AG20443 (cell line): ENCODE measurements at places on chromosomes 16 and 17.

DNA sequence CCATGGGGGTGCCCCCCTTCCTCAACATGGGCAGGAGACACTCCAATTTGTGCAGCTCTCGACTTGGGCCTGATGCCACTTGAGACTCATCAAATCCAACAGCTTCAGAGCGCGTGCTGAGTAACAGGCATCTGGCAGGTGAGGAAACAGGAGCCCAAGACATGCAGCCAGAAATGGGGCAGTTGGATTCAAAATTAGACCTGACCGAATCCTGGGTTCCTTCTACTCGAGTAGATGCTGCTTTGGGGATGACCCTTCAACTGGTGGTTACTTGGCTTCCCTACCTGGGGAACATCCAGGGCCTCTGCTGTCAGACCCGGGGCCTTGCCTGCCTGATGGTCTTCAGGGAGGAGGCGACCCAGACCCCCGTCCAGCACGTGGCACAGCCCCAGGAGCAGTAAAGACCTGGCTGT lies 488 bp upstream of the NTN3 start:
- no peak for DNase-seq

GRCh38 chr17:77722366-77722765 lies 236.1 kb upstream of the TNRC6C start:
- DNase-seq, result no peak

DNA sequence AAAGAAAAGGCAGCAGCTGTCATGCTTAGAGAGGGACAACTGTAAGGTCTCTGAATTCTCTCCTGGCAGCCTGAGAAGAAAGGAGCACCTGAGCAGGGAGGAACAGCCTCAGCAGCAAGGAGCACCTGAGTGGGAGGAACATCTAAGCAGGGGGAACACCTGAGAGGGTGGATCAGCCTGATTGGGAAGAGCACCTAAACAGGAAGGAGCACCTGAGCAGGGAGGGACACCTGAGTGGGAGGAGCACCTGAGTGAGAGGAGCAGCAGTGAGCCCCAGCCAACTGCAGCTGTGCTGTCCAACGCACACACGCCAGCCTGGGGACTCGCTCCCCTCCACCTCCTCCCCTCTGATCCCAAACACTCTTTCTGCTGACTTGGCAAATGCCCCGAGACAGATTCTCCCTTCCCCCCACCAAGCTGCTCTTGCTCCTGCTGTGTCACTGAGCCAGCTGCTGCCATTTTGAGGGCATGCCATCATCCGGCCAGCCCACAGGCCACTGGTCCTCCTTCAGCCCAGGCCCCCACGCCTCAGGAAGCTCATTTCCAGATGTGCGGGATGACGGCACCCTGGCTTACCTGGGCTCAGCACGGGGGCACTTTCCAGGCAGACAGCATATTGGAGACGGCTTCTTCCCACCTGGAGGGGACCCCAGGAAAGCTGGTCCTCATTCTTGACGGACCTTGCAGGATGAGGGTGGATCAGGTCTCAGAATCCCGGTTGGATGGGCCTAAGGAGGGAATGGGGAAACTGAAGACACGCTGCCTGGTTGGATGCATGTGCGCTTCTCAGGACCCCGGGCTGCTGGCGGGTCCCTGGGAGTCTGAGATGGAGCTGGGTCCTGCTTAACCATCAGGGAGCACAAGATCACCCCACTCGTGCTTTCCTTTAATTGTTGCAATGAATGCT lies 57.7 kb upstream of the RBFOX3 start:
- no peak for DNase-seq

DNA sequence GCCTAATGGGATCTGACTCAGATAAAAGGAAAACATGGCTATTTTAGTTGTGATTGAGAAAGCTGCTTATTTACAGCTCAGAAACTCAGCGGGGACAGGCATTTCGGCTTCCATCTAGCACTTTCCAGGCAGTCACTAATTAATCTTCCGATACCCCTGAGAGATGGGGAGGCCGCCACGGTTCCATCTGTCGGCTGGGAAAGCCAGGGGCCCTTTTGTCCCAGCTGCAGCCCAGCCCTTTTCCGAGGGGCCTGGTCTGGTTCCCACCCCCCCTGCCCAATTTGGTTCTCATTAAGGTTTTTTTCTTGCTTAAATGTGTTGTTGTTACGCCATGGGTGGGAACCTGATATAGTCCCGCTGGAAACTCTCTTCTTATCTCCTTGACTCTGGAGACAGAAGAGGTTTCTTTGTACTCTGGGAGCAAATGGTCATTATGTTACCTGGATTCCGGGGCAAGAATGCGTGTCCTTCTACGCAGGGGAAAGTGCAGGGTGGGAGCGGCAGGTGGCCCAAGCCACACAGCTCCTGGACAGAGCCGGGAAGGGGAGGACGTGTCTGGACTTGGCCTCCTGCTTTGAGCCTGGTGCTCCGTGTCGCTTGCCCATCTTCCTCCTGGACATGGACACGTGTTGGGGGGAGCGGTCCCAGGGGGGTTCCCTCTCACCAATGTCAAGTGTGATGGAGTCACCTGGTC lies 50.9 kb upstream of the GSE1 start:
- no peak for DNase-seq

GRCh38 chr17:39913989-39914388 lies 4.4 kb downstream of the GSDMB start:
- DNase-seq, result no peak

GRCh38 chr17:17783116-17783824 lies 53.5 kb downstream of the SREBF1 start:
- DNase-seq, result peak; percentile 57

- DNase-seq, result no peak
Measured at GRCh38 chr17:80471922-80472321, 4.5 kb downstream of the NPTX1 start.

DNA sequence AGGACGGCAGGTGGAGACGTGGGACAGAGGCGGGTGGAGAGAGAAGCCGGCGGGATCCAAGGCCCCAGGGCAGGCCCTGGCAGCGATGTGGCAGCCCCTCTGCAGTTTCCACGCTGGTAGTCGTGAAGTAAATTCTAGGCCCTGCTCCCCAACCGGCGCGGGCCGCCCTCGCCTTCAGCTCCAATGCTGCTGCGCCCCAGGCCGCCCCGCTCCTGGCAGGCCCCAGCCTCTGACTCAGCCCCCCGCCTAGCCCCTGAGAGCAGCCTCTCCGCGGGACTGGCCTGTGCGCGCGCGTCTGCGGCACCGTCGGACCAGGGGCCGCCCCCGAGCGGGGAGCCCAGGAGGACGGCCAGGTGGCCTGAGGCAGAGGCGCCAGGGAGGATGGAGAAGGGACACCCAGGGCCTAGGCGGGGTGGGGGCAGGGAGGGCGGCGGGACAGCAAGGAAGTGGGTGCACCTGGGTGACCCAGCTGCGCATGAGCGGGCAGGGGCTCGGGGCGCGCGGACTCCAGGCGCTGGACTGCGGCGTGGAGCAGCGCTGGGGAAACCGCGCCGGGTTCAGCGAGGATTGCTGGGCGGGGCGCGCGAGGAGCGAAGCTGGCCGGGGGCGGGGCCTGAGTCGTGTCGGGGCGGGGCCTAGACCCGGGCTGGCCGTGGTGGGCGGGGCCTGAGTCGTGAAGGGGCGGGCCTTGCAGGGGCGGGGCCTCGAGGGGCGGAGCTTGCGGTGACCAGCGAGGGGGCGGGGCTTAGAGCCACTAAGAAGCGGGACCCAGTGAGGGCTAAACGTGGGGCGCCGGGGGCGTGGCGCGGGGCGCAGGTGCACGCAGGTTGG lies 29.6 kb downstream of the ZNF778 start:
- DNase-seq, result peak; percentile 100

- DNase-seq, result no peak
Measured at GRCh38 chr17:6670571-6670970, 19.0 kb downstream of the C17orf100 start.

GRCh38 chr17:50218771-50219315 lies 17.4 kb upstream of the COL1A1 start:
- DNase-seq, result peak; percentile 45

GRCh38 chr16:72932050-72932449 lies 115.9 kb downstream of the ZFHX3 start:
- no peak for DNase-seq

GRCh38 chr16:66291833-66292232 lies 74.7 kb upstream of the CDH5 start:
- no peak for DNase-seq

DNA sequence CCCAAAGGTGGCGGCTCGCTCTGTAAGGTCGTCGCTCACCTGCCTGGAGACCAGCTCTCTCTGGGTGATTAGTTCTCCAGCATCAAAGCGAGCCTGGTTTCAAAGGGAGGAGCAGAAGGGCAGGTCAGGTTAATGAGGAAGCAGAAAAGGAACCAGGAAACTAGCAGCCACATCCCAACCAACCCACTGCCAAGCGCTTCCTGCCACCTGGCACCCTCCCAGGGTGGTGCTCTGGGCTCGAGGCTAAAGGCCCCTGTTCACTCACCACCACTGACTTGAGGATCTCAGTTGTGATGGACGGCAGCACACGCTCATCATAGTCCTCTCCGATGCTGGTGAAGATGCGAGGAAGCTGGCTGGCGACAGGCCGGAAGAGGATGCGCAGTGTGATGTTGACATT lies 5.6 kb downstream of the PHB1 start:
- no peak for DNase-seq

DNA sequence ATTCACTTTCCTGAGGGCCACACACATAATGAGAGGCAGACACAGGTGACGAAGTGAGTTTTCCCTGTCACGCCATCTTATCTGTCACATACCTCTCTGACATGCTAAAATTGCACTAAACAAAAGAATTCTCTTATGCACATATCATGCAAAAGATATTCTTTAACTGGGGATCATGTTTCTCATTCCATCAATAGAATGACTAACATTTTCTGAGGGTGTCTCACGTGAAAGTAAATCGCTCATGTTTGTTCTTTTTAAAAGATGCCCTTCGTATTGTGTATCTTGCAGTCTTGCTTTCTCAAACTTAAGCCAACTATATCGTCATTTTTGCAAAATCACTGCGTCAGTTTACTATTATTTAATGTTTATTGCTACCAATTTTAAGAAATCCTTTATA lies 306.4 kb downstream of the WWOX start:
- DNase-seq, result no peak

- no peak for DNase-seq
Measured at GRCh38 chr17:12773153-12773552, 16.1 kb upstream of the ARHGAP44 start.

GRCh38 chr16:1071561-1072225 lies 854 bp upstream of the SSTR5 start:
- DNase-seq, result no peak

DNA sequence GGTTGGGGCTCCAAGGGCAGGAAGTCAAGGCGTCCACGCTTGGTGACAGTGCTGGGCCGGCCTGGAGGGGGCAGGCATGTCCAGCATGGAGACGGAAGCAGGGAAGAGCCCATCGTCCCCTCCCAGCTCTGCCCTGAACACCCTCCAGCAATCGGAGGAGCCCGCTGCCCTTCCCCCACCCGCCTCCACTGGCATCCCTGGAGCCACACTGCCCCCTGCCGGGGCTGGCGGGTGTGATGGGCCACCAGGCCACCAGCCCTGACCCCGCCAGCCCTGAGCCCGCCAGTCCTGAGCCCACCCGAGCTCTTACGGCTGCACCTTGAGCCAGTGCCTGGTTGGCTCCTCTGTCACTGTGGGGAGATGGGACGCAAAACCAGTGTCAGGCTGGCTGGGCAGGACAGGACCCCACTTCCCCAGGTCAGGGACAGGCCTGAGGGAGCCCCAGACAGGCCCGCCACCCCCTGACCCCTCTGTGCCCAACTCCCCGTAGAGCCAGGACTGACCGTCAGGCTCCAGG lies 4.1 kb upstream of the CDH15 start:
- DNase-seq, result peak; percentile 91

- DNase-seq, result no peak
Measured at GRCh38 chr17:5430413-5430999, 8.4 kb downstream of the C1QBP start.

GRCh38 chr17:21185061-21185460 lies 28.9 kb downstream of the TMEM11 start:
- DNase-seq, result no peak

- no peak for DNase-seq
Measured at GRCh38 chr16:28602529-28602928, 5.7 kb upstream of the SULT1A2 start.

DNA sequence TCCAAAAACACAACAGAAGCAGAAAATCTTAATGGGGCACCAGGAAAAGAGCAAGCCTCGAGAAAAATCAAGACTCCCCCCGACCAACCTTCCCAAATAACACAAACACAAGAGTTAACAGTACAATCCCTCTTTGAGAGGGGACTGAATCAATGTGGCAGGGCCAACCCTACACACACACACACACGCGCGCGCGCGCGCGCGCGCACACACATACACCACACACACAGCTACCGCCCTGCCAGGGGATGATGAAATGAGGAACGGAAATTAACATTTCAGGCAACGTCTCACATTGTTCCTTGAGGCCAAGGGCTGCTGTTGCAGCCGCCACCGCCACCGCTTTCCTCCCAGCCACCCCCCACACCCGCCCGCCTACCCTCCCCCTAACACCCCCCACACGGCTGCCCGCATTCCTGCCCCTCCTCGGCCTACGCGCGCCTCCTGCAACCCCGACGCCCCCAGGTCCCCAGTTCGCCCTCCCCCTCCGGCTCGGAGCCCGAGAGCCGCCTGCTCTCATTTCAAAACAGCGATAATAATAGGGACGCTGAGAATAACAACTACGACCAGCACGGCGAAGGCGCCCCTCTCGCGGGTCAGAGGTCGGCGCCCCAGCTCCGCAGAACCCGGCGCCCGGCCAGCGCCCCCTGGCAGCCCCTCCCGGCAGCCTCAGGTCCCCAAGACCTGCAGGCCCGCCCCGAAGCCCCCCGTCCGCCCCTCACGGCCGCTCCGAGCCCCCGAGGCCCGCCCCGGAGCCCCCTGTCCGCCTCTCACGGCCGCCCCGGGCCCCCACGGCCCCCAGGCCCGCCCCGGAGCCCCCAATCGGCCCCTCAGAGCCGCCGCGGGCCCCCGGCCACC lies 1.1 kb downstream of the ANKRD11 start:
- peak; percentile 84 for DNase-seq

- no peak for DNase-seq
Measured at GRCh38 chr16:10085078-10085798, 97.0 kb downstream of the GRIN2A start.

DNA sequence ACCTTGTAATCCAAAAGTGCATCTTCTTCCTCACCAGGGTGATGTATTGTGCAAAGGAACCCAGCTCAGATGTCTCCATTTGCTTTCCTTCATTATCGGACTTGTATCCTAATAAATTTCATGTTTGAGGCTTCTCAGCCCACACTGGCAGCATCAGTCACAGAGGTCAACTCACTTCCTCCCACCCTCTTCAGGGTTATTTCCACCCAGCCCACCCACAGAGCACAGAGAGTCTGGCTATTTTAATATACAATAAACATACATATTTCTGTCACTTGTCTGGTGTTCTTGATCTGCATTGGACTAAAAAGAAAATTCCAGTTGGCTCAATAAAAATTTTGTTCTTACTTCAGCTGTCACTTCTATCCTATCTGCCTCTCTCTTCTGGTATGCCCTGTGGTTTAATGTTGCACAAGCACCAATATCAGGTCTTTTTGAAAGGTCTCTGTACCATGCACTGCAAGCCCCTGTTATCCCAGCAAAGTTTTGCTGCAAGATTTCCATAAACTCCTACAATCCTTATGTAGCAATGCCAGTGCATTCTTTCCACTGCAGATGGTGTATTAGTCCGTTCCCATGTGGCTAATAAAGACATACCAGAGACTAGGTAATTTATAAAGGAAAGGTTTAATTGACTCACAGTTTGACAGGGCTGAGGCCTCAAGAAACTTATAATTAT lies 201.8 kb downstream of the CDH11 start:
- no peak for DNase-seq
